ENCODE measurements at places on chromosomes 7 and 10.

DNA sequence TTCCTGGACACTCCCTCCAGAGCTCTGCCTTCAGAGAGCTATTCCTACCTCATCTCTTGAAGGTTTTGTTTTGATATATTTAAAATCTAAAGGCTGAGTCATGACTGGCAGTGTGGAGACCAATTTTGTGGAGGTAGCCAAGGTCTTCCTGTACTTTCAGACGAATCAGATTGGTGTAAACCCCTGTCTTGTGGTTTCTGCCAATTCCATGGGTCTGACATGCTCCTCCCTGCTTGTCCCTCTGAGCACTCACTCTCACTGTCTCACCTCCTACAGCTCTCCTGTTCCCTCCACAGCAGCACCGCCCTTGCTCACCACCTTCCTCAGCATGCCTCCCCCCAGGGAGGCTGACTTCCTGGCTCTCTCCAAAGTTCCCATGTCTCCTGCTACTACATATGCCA, 179.8 kb downstream of the NPSR1 start:
- DNase-seq = no peak

DNA sequence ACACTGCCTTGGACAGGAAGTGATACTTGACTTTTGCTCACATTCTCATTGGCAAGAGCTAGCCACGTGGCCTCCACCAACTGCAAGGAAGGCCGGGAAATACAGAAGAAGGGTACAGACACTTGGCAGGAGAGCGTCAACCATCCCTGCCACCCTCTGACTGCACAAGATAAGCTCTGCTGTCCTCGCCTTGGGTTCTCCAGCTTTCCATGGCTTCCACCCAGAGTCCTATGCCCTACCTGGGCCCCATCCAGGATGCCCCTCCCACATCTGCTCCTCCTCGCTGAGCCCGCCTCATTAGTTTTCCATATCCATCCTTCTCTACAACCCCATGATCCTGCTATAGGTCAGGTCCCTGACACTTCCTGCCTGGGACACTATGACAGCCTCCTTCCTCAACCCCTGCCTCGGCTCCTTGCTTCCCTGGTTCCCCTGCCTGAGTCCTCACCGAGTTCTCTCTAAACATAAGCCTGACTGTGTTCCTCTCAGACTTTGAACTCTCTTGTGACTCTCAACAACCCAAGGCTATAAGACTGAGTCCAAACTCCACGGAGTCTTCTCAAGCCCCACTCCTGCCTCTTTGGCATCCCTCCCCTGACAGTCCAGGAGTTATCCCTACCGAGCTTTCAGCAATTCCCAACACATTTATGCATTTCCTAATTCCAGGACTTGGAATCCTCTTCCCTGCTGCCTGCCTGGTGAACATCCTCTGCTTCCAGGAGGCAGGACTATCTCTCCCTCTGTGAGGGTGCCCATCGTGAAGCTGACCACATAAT, 23.2 kb upstream of the GDF10 start:
- no peak for DNase-seq

DNA sequence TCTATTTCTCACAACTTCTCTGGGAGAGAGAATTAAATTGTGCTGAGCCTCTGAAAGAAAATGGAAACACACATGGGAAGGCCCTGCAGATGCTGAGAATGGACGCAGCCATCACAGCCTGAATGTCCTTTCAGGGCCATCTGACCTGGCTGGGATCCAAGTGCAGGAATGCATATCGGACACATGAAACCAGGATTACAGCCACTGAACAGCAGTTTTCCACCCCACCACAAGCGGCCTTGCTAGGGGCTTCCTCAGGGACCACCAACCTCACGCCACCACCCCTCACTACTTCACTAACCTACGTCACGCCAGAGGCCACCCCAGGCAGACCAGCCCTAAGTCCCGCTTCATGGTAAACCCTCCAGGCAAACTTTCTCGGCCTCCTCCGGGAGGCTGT, 103.3 kb downstream of the DIP2C start:
- DNase-seq = no peak

DNA sequence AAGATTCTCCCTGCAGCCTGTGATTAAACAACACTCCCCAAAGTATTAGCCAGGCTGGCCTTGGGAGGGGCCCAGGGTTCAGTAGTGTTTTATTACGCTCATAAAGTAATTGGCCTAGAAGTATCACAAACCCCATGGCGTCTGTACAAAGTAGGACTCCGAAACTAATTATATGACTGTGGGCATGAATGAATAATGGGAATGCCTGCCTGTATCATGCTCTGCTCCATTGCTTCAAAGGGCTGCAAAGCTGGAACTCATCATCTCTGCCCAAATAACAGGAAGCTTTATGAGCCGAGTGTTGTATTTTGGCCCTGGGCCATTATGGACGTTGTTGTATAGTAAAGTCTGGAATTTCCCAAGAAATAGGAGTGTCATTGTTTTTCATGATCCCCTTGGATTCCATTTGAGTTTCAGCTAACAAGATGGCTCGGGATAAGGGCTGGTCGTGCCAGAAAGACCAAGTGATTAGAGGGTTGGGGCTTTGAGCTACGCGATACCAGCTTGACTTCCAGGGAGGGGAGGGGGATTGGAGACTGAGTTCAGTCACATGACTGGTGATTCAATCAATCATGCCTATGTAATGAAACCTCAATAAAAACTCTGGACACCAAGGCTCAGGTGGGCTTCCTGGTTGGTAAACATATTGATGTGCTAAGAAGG, 65.3 kb upstream of the NPTX2 start:
- DNase-seq = no peak

DNA sequence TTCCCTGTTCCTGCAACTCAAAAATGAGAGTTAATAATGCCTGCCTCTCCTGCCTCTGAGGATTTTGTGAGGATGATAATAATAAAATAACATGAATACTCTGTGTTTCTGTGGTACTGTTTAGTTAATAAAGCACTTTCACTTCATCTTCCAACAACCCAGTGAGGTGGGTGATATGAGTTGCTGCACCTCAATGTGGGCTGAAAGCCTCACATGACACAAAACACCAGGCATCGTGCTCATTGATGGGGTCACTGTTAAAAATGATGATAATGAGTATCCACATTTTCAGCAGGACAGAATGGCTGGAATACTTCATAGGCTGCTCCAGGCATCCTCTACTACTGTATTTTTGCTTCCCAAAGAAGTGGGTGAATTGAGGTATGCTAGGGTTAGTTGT, 222.8 kb upstream of the NRP1 start:
- DNase-seq = no peak

DNA sequence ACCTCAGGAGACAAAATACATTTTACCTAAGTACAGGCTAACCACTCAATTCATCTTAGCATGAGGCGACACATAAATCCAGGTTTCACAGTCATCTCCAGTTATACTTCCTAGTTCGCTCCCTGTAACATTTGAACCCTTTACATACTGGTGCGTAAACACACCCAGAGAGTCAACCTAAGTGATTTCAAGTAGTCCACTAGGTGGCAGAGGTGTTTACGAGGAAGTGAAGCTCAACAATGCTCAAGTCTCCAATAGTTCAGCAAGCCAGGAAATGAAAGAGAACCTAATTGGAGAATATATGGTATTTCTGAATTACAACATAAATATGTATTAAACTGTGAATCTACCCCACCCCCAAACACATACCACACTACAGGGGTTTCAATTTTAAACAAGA, 76.3 kb upstream of the ABCB5 start:
- no peak for DNase-seq

- DNase-seq = no peak
These were observed 136.1 kb downstream of the KAT6B start for GRCh38 chr10:74962517-74962916.
